ENCODE measurements at places on chromosomes 13 and 19.

GRCh38 chr19:55086730-55087541 lies 11.3 kb downstream of the EPS8L1 start:
- peak overlapping the region; percentile 37 for H3K4me3 ChIP-seq
- no peak overlapping the region for H3K27ac ChIP-seq
- H3K4me1 ChIP-seq: peaks cover 18% of the 10 kb centered on the region

- H3K4me1 ChIP-seq: no peaks in the 10 kb centered on the region
- H3K27ac ChIP-seq: no peak overlapping the region
- H3K4me3 ChIP-seq: no peak overlapping the region
- no peak for DNase-seq
- H3K27me3 ChIP-seq: no peaks in the 10 kb centered on the region
Measured at GRCh38 chr13:60645676-60646075, 248.7 kb downstream of the TDRD3 start.

GRCh38 chr13:76943646-76944045 lies 4.7 kb upstream of the ACOD1 start:
- H3K27ac ChIP-seq: no peak overlapping the region
- H3K4me1 ChIP-seq: no peaks in the 10 kb centered on the region
- no peak overlapping the region for H3K4me3 ChIP-seq
- no peak for DNase-seq
- H3K36me3 ChIP-seq: no peaks in the 10 kb centered on the region

DNA sequence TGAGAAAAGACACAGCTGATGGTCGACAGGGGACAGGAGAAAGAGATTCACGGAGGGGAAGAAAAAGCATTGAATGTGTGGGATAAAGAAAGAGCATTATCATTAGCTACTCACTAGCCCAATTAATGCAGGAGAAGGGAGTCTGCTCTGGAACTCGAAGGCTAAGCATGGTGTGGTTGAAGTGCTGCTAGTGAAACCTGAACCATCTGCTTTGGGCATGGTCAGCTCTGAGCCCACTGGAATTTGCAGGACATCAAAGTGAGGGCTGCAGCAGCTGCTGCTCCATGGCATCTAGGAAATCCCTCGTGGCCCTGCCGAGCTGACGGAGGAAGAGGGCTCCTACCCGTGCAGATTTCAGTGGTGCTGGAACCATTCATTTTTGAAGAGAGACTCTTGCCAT lies 320.3 kb downstream of the ATP8A2 start:
- DNase-seq: no peak
- H3K27ac ChIP-seq: no peak overlapping the region
- H3K27me3 ChIP-seq: peaks cover 6% of the 10 kb centered on the region

DNA sequence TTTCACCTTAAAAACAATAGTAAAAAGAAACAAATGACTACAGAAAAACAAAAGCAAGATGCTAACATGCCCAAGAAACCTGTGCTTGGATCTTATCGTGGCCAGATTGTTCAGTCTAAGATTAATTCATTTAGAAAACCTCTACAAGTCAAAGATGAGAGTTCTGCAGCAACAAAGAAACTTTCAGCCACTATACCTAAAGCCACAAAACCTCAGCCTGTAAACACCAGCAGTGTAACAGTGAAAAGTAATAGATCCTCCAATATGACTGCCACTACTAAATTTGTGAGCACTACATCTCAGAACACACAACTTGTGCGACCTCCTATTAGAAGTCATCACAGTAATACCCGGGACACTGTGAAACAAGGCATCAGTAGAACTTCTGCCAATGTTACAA lies 6.0 kb downstream of the CKAP2 start:
- H3K4me3 ChIP-seq: peak overlapping the region; percentile 61
- peak overlapping the region; percentile 82 for H3K27ac ChIP-seq
- H3K4me1 ChIP-seq: peaks cover 54% of the 10 kb centered on the region
- H3K27me3 ChIP-seq: no peaks in the 10 kb centered on the region
- no peak for DNase-seq

GRCh38 chr13:65217471-65217995 lies 2012.6 kb downstream of the PCDH9 start:
- no peak for DNase-seq
- no peaks in the 10 kb centered on the region for H3K4me1 ChIP-seq
- no peaks in the 10 kb centered on the region for H3K27me3 ChIP-seq
- no peak overlapping the region for H3K4me3 ChIP-seq
- no peaks in the 10 kb centered on the region for H3K36me3 ChIP-seq

DNA sequence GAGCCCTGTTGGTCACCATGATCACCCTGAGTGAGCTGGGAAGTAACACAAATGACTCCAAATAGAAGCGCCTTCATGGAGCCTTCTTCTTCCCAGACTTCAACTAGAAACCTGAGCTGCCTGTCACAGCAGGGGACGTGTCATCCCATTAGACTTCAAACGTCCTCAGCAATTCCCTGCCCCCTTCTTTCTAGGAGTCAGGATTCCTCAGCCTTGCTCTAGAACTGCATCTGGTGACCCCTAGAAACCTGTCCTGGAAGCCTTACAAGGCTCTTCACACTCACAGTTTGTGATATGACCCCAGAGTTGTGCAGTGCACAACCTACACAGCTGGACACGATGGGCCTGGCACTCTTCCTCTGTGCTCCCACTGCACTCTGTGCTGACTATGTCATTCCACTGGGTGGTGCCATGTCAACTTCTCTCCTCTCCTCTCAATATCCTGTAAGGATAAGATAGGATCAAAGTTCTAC lies 23.6 kb upstream of the TTYH1 start:
- H3K4me1 ChIP-seq: peaks cover 31% of the 10 kb centered on the region
- H3K27me3 ChIP-seq: peaks cover 6% of the 10 kb centered on the region
- no peak for DNase-seq
- H3K27ac ChIP-seq: no peak overlapping the region
- H3K4me3 ChIP-seq: no peak overlapping the region
- H3K36me3 ChIP-seq: no peaks in the 10 kb centered on the region
